SW 1271 (cell line): ENCODE measurements at places on chromosomes 7 and 10.

GRCh38 chr7:144410441-144410840, 6.9 kb upstream of the NOBOX start:
- no peak for DNase-seq

GRCh38 chr7:79244482-79244881, 209.0 kb downstream of the MAGI2 start:
- DNase-seq = no peak

- no peak for DNase-seq
Measured at GRCh38 chr7:108592646-108593201, 23.1 kb downstream of the DNAJB9 start.

GRCh38 chr10:131242007-131242406, 69.5 kb downstream of the TCERG1L start:
- no peak for DNase-seq

GRCh38 chr10:92027141-92027540, 103.6 kb downstream of the BTAF1 start:
- no peak for DNase-seq

- DNase-seq = peak; percentile 59
Measured at GRCh38 chr7:92833766-92834506, 2.4 kb downstream of the CDK6 start.

- DNase-seq = no peak
Measured at GRCh38 chr10:118392761-118393160, 50.6 kb upstream of the FAM204A start.

- no peak for DNase-seq
Measured at GRCh38 chr10:48416584-48417232, 110.2 kb downstream of the MAPK8 start.

GRCh38 chr7:127177156-127177555, 75.6 kb downstream of the GRM8 start:
- no peak for DNase-seq

- no peak for DNase-seq
Measured at GRCh38 chr10:29827512-29827911, 192.7 kb upstream of the SVIL start.

DNA sequence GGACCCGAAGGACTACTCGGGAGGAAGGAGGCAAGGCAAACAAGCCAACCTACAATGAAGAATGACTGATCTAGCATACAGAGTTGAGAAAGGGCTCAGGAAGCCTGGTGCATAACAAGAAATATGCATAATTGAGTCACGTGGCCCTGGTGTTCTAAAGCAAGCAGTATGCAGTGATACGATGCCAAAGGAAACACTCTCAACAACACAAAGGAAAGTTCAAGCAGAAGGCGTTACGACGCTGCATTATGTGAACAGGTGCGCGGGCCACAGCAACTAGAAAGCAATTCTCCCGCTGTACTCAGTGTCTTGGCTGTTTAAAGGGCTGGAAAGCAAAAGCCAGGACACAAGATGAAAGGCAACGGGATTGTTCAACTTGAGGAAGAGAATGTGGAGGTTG, 100.8 kb downstream of the PRTFDC1 start:
- no peak for DNase-seq
